ENCODE measurements at places on chromosomes 2 and 18.

DNA sequence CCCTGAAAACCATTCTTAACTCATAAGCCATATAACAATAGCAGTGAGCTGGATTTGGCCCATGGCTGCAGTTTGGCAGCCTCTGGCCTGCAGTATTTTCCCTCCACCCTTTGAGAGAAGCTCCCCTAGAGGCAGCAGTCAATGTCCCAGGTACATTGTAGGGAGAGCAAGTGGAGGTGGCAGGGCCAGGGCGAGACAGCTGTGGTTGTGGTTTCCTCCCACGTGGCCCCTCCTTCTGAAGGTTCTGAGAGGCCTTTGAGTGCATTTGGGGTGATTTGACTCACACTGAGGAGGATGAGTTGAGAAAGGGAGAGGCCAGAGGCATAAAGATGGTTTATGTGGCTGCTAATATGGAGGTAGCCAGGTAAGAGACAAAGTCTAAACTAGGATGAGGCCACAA is 45.5 kb upstream of the LDAH start:
- DNase-seq: no peak

GRCh38 chr2:98455494-98455976 is 10.9 kb downstream of the INPP4A start:
- DNase-seq: no peak

GRCh38 chr2:157032017-157032416 is 225.5 kb upstream of the GALNT5 start:
- peak; percentile 94 for DNase-seq

GRCh38 chr2:218721934-218722333 is 11.3 kb downstream of the TTLL4 start:
- no peak for DNase-seq

GRCh38 chr2:239290618-239291474 is 110.0 kb downstream of the HDAC4 start:
- no peak for DNase-seq
